ENCODE measurements at places on chromosomes 13 and 19.

DNA sequence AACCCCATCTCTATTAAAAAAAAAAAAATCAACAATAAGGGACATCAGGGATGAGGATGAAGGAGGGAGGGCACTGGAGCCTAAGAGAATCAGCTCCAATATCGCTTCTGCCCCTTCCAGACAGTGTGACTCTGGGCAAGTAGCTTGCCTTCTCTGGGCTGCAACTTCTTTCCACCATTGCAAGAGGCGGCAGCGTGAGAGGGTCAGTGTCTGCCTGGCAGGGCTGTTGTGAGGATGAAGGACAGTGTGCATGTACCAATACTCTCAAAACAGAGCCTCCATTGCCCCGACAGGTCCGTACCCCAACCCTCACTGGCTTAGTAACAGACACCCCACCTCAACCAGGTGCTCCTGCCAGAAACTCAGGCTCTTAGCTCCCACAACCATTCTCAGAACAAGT lies 15.3 kb upstream of the LENG8 start:
- DNase-seq: no peak

DNA sequence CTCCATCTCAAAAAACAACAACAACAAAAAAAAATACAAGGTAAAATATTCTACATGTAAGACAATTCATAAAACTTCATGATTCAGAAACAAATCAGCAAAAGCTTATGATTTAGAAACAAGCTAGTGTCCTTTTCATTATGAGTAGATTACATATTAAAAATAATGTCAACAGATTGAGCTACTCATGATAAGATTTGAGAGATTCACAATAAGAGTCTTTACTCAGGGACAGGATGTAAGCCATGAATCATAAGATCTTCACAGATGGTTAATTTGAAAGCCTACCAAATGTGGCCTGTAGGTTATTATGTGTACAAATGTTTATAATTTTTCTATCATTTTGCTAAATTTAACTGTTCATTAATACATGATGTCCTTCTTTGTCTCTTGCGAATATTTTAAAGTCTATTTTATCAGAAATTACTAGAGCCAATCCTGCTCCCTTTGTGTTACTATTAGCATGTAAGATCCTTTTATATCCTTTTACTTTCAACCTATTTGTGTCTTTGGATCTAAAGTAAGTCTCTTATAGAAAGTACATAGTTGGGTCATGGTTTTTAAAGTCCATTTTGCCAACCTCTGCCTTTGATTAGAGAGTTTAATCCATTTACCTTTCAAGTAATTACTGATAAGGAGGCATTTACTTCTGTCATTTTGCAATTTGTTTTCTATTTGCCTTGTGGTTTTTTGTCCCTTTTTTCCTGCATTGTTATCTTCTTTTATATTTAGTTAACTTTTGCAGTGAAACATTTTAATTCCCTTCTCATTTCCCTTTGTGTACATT lies 68.3 kb upstream of the RXFP2 start:
- no peak for DNase-seq

- DNase-seq: no peak
Observed at GRCh38 chr19:3163230-3163886, 15.2 kb upstream of the S1PR4 start.

GRCh38 chr19:40576151-40576584 lies 505 bp upstream of the SHKBP1 start:
- DNase-seq: no peak

DNA sequence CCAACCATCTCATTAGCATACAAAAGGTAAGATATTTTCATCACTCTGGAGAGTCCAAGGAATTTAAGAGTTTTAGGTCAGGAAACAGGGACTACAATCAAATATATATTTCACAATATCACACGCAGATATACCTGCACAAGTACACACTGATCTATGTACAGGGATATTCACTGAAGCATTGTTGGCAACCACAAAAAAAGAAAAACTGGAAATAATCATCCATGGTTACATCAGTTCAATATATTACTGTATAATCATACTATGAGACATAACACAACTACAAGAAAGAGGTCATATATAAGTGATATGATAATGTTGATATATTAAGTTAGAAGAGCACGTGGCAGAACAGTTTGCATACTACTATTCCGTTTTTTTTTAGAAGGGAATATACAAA lies 2.2 kb upstream of the SERP2 start:
- no peak for DNase-seq

DNA sequence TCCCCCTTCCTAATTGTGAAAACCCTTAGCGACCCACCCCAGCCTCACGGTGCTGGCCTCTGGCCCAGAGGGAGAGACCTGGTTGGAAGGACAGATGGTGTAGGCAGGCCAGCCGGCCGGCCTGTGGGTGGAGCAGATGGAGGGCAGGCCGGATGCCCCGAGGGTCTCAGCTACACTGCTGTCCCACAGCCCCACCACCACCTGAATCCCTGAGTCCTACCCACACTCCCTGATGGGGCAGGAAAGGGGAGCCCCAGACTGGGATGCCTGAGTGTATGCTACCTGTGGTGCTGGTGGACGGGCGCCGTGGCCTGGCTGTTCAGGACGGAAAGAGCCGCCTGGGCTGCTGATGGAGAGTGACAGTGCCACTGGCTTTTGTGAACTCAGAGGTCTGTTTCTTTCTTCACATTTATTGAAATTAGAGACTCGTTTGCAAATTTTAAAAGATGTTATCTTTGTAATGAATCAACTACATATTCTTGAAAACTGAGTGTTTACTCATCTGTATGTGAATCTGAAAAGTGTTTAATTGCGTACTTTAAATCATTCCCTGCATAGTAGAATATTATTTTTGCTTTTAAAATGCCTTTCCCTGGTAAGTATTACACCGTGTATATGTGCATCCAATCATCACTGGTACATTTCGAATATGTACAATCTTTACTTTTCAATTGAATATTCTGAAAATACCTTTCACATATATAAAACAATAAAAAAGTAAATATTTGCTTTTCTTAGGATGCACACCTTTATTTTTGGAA lies 35.7 kb downstream of the TFDP1 start:
- DNase-seq: no peak

GRCh38 chr13:111323950-111324651 lies 3.7 kb downstream of the TEX29 start:
- DNase-seq: no peak

DNA sequence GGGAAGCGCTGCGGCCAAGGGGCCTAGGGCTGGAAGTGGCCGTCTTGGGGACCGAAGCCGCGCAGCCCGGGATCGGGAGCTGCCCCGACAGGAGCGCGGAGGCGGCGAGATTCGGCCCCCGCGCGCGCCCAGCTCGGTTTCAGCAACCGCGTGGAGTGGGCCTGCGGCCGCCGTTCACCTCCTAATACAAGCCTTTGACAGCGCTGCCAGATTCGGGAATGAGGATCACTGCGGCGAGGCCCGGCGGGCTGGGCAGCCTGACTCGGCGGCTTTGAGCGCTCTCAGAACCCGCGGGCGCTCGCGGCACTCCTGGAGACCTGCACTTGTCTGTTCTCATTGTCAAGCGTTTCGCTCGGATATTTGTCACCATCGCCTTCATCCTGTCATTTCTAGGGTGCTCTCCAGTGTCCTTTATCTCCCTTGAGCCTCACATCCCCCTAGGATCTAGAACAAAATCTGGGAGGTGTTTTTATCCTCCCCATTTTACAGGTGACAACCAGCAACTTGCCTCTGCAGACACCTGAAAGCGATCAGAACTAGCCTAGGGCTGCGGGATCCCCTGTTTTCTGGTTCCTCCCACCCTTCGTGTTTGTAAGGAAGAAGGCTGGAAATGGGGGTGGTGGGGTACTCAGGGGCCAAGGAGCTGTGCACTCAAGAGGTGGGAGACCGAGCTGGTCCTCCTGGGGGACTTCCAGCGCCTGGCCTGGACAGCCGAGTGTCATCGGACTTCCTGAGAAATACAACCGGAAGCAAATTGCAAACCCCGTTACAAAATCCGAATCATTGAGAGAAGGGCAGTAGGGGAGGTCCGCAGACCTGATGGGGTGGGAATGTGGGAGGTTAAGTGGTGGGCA lies 1.5 kb upstream of the CDX2 start:
- DNase-seq: no peak

GRCh38 chr13:33202644-33203169 lies 82.8 kb downstream of the STARD13 start:
- DNase-seq: no peak

- no peak for DNase-seq
Observed at GRCh38 chr13:31377946-31378345, 178.2 kb downstream of the B3GLCT start.

- no peak for DNase-seq
Observed at GRCh38 chr13:33228648-33229445, 56.7 kb downstream of the STARD13 start.

DNA sequence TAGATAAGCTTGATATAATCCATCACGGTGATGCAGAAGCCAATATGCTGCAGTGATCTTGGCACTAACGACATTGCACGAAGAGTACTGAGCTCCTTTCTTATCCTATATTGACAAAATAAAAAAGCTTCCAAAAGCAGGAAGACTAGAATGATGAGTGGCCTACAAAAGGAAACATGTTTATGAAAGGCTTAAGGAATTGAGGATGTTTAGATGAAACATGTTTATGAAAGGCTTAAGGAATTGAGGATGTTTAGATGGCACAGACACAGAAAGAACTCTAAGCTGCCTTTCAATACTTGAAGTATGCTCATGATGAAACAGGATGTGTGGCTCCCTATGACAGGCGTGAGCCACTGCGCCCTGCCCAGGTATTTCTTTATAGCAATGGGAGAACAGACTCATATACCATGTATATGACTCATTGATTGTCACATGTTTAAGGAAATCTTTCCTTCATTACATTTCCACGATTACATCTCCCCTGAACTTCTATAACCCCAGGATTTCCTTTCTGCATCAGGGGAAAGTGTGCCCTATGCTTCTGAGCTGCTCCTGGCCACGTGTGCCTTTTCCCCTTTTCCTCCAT lies 690.8 kb upstream of the ARGLU1 start:
- no peak for DNase-seq

GRCh38 chr13:28497143-28497876 lies 2.4 kb upstream of the FLT1 start:
- DNase-seq: no peak

DNA sequence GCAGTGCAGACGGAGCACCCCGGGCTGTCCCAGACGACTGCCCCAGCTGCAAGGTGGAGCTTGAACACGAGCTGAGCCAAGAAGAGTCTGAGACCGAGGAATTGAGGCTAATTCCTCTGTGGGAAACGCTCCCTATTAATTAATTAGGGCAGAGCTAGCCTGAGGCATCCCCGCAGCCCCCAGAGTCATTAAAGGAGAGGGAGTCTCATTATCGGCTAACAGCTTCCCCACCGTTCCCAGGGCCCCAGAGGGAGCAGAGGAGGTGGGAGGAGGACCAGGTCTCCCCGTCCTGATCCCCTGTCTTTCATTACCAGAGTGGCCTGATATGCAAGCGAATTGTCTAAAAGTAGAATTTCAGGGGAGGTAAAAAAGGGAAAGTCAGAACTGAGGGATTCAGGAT lies 13.1 kb upstream of the SLC1A6 start:
- no peak for DNase-seq
